ENCODE measurements at places on chromosomes 11 and 22.

GRCh38 chr22:18028817-18029527, 4.6 kb upstream of the MICAL3 start:
- DNase-seq: no peak

DNA sequence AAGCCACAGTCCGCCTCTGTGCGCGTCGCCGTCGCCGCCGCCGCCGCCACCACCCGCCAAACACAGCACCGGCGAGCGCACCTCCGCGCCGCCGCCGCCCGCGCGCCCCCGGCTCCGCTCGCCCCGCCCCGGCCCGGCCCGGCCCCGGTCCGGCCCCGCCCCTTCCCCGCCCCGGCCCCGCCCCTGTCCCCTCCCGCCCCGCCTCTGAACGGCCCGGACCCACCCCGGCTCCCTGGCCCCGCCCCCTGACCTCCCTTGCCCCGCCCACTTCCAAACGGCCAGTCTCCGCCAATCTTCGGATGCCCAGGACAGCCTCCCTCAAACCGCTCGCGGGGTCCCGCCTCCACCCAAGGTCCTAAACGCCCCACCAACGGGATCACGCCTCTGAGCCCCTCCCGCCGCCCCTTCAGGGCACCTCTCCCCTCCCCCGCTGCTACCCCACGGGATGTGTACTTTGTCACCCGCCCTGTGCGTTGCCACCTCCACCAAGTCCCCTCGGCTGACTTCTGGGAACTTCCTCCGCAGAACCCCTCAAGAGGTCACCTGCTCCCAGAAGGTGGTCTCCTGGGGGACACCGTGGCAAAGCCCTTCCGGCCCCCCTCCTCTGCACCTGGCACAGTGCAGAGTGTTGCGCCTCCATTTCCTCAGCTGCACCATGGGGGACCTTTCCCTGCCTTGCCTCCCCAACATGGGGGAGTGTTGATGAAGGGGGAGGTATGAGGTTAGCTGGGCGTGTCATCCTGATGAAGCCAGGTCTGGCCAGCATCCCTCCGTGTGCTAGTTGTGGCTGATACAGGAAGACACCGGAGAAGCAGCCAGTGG, at the start of gene KIAA0930:
Gene KIAA0930 (minus strand): TSS at position 85 of the 822 bp plus-strand sequence. CDS start 191 bp downstream, outside the sequence.
- DNase-seq: peak; percentile 87

DNA sequence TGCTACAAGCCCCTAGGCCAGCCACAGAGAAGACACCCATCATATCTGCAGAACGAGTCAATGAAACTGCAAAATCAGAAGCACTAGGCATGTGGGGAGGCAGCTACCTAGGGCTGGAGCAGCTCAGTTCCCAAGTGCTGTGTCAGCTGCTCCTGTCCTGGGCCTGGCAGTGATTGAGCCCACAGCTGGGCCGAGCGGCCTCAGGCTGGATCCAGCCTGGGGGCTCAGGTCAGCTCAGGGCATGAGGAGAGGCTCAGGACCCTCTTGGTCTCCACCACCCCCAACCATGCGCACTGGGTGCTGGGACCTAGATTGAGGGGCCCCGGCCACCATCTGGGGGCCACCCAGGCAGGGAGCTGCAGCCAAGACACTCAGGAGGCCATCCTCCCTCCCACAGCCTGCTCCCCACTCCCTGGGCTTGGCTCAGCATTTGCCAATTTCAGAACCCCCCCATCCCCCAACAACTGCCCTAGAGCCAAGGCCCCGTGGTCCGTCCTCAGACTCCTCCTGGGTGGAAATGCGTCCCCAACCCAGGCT, 2.4 kb upstream of the TNNT3 start:
- no peak for DNase-seq

GRCh38 chr11:75198278-75198973, 42.1 kb upstream of the TPBGL start:
- DNase-seq: no peak

- no peak for DNase-seq
These were observed 23.9 kb downstream of the RTN4RL2 start for GRCh38 chr11:57484141-57484710.

DNA sequence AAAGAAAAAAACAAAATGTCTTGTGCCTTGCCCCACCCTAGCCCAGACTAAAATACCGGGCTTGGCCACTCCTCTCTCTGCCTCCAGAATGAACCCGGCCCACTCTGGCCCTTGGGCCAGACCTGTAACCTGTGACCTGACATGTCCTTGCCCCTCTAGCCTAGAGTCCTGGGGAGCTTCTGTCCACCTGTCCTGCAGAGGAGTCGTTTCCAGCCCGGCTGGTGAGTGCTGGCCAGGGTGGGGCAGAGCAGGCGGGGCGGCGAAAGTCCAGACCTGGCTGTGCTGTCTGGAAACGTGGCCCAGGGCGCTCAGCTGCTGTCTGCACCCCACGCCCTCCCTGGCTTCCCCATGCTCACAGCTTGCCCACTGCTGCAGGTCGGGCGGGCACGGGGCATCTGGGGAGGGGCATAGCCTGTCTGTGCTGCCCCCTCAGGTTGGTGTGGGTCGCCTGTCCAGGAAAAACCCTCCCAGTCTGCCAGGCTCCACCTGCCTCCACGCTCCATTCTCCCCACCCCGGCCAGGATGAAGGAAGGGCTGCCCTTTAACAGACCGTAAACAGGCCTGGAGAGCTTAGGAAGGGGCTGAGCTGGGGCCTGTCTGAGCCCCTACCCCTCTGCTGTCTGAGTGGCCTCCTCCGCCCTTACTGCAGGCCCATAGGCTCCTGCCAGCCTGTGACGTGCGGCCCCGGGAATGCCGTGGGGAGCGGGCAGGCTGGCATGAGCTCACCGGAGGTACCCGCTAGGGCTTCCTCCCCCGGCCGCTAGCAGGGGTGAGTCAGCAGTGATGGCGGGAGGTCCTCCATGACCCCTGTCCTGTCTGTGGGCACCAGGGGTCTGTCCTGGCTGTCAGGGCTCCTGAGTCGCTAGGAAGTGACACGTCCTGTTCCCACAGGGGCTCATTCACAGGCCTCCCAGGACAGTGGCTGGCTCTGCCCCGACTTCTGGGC, 1.9 kb downstream of the CD151 start:
- DNase-seq: peak; percentile 82

GRCh38 chr11:31366795-31367194, 2.7 kb downstream of the DCDC1 start:
- DNase-seq: no peak

DNA sequence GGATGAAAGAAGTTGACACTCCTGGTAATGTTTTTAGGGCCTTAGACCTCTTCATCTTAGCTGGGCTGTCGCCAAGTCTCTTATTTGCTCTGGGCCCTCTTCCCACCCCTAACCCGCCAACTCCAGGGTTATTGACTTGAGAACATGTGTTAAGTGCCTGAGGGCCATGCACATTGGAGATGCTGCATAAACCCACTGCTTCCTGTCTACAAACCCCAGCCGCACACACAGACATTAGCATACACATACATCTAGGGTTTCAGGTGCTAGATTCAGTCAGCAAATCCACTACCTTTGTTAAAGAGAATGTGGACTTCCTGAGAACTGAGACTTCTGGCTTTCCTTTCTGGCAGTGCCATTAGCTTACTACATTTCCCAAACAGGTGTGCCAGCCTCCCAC, 817 bp downstream of the PANX3 start:
- no peak for DNase-seq

DNA sequence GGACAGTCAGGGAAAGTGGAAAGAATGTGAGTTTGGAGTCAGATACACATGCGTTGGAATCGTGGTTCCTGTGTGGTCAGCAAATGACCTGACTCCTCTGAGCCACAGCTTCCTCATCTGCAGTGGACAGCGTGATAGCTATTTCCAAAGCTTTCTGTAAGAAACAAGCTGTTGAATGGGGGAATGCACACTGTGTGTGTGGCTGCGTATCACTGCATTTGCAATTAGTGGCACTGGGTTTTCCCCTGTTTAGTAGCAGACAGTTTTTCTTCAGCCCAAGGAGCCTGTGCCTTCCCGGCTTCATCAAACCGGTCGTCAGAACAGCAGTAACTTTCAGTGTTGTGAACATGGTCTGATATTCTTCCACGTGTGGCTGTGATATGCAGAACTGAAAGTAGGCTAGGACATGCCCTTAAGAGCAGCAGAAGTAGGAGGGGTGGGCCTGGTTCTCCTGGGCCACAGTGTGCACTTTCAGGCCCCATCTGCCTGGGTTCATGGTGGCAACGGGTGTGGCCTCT, 121.5 kb downstream of the RRAS2 start:
- DNase-seq: no peak

DNA sequence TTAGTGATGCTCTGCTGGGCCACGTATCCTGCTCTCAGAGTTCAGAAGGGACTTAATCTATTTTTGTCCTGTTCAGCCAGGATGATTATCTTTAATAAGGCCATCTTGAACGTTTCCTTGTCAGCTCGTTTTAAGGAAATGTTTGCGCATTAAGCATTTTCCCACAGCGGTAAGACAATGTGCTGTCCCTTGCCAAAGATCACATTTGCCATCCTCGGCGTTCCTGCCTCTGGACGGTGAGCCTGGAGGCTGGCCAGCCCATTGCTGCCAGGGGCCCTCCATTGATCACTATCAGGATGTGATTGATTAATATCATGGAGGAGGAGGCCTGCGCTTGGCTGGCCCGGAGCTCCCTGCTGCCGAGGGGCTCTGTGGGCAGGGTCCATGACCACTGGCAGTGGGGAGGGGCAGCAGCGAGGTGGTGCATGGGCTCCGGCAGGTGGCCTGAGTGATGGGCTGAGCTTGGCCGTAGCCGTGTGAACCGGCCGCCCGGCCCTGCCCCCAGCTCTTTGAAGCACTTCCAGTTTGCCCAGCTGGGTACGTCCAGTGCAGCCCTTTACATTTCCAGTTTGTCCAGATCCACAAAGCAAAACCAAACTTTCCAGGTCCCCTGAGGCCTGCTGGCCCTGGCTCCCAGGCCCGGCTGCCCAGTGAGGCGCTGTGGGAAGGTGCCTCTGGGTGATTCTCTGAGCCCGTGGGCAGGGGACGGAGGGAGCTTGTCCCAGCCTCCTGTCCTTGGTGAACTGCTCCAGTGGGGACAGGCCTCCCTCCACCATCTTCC, 49.5 kb upstream of the SMIM38 start:
- DNase-seq: no peak

DNA sequence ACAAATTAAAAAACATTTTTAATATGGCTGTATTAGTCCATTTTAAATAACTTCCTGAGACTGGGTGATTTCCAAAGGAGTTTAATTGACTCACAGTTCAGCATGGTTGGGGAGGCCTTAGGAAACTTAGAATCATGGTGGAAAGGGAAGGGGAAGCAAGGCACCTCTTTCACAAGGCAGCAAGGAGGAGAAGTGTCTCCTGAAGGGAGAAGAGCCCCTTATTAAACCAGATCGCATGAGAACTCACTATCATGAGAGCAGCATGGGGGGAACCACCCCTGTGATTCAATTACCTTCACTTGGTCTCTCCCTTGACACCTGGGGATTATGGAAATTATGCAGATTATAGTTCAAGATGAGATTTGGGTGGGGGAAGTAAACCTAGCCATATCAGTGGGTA, 488.6 kb downstream of the ETS1 start:
- DNase-seq: no peak

- no peak for DNase-seq
These were observed 275.0 kb downstream of the FAM76B start for GRCh38 chr11:95514416-95515110.

GRCh38 chr11:69879729-69880005, 60.5 kb upstream of the FGF3 start:
- no peak for DNase-seq

- DNase-seq: no peak
These were observed 34.3 kb downstream of the AMOTL1 start for GRCh38 chr11:94802501-94802900.

- no peak for DNase-seq
These were observed 86.3 kb downstream of the TTC28 start for GRCh38 chr22:28593299-28593698.

DNA sequence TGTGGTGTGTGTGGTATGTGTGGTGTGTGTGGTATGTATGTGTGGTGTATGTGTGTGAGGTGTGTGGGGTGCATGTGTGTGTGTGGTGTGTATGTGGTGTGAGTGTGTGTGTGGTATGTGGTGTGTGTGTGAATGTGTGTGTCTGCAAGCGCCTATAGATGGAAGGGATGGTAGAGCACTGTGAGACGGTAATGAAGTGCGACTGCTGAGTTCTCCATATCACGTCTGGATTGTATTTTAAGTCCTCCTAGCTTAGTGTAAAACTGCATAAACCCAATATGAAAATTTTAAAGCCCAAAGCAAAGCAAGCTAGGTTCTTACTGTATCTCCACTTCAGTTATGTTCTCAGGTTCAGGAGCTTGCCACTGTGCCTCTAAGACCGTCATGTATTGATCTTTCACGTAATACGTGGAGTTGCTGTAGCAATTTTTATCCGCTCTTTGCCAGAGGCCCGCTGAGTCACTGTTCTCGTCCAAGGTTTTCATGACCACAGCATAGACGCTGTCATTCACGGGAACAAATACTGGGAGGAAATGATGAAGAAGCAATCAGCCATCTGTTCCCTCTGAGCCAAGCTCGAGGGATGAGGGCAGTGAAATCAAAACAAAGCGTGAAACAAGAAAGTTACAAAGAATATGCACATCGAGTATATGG, 5.5 kb downstream of the PLET1 start:
- no peak for DNase-seq

- no peak for DNase-seq
These were observed 46.2 kb downstream of the C11orf71 start for GRCh38 chr11:114354076-114354475.

GRCh38 chr22:19503869-19504268, 20.3 kb downstream of the CLDN5 start:
- DNase-seq: no peak

DNA sequence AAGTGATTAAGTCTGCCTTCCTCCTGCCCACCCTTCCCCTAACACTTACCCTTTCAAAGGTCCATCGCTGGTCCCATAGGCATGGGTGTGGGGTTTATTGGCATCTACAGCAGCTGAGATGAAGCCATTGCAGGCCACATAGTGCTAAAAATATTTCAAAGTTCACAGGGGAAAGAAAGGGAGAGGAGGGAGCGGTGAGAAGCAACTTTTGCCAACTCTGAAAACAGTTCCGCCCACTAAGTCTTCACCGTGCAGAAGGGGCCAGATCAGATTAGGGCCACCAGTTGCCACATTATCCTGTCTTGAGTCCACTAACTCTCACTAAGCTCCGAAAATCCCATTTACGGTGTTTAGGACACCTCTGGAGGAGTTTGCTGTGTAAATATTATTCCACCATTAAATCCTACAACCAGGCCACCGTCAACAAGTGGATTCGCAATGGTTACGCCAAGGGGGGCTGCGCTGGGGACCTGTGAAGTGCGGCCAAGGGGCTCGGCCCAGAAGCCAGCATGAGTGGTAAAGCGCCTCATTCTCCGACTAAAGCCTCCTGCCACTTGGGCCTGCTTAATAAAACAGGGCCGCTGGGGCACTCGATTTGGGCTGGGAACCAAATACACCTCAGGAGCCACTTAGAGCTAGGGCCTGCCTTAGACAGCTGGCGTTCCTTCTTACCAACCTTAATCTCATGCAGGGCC, 534.9 kb downstream of the MIAT start:
- DNase-seq: no peak

GRCh38 chr11:119640541-119640940, 88.5 kb downstream of the NECTIN1 start:
- DNase-seq: no peak

- DNase-seq: no peak
These were observed 51.6 kb downstream of the RPUSD4 start for GRCh38 chr11:126159719-126160344.

GRCh38 chr11:79100093-79100910, 340.5 kb downstream of the TENM4 start:
- no peak for DNase-seq

- DNase-seq: no peak
These were observed 175.9 kb downstream of the NTM start for GRCh38 chr11:131546218-131546895.
